Cortex of kidney (tissue), 1 donor: ENCODE measurements at places on chromosomes 5 and 9.

DNA sequence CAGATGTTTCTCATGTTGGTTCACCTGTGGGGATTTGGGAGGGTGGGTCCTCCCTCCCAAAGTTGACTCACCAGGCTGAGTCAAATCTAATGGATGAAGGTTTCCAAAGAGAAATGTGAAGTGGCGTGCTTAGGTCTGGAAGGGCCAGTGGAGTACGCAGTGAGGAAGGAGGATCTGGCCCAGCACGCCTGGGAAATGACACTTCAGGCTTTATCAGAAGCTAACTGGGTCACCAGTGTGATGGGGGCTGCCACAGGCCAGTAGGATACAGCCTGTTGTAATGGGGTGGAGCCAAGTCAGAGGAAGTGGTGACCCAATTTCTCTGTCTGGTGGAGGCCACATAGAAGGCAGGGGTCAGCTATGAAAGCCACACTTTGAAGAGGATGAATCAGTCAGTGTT, 18.0 kb downstream of the POLR1E start:
- no peak for DNase-seq

DNA sequence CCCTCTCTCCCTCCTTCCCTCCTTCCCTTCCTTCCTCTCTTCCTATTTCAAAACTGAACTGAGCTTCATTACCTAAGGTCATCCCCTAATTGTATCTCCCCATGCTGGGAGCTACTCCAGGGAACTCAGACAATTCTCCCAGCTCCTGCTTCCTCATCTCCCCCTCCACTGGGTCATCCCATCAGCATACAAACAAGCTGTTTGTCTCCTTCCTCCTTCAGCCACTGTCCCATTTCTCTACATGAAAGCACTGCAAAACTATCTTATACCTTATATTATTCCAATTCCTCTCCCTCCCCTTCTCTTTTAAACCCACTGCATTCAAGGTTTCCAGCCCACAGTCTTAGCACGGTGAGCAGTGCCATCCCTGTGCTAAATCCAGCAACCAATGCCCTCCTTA, 262.4 kb downstream of the AGTPBP1 start:
- DNase-seq: no peak

DNA sequence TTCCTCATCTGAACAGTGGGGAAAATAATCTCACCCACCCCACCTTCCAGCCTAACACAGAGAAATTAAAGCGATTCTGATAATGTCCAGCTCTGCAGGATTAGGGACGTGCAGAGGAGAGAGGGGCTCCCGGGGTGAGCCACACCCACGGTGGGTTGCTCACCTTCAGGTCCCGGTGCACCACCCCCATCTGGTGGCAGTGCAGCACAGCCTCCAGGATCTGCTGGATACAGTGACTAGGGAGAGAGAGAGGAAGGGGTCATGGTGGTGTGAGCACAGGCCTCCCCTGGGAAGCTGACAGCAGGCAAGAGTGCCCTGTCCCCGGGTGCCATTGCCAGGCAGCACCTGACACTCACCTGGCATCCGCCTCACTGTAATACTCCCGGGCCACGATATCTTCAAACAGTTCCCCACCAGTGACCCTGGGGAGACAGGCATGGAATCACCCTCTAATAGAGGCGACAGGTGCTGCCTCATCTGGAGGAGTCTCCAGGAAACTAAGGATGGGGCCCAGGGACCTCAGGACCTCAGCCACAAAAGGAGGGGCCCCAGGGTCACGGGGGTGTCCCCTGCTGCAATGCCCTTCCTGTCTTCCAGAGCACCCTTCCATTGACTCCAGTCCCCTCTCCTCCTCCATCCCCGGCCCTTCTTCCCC, 33.0 kb downstream of the CAMK2A start:
- no peak for DNase-seq

GRCh38 chr5:68873198-68873597, 220.6 kb upstream of the SLC30A5 start:
- no peak for DNase-seq

- no peak for DNase-seq
These were observed 34.9 kb upstream of the RPS23 start for GRCh38 chr5:82313016-82313415.

GRCh38 chr5:43075319-43076293, 35.5 kb upstream of the ANXA2R start:
- no peak for DNase-seq

GRCh38 chr5:149584121-149584520, 2.8 kb downstream of the ARHGEF37 start:
- no peak for DNase-seq

DNA sequence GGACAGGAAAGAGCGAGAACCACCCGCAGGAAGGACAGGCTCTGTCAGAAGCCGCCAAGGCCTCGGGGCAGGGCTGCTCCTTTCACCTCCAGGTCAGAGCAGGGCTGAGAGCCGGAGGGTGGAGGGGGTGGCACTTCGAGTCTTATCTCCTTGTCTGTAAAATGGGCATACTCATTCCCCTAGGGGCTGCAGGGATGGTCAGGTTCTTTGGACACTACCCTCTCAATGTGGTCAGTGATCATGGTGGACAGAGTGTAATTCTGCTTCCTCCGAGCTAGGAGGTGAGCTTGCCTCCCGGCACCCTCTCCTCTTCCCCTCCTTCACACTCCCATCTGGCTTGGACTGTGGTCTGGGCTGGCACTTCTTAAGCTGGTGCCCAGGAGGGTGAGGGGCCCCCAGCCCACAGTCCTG, 39.6 kb downstream of the RGS3 start:
- no peak for DNase-seq

GRCh38 chr5:101600614-101601013, 695.5 kb downstream of the SLCO4C1 start:
- DNase-seq: no peak

GRCh38 chr5:179342577-179342976, 2.7 kb downstream of the ADAMTS2 start:
- no peak for DNase-seq

- DNase-seq: no peak
These were observed 196.6 kb downstream of the PTTG1 start for GRCh38 chr5:160618286-160618685.

DNA sequence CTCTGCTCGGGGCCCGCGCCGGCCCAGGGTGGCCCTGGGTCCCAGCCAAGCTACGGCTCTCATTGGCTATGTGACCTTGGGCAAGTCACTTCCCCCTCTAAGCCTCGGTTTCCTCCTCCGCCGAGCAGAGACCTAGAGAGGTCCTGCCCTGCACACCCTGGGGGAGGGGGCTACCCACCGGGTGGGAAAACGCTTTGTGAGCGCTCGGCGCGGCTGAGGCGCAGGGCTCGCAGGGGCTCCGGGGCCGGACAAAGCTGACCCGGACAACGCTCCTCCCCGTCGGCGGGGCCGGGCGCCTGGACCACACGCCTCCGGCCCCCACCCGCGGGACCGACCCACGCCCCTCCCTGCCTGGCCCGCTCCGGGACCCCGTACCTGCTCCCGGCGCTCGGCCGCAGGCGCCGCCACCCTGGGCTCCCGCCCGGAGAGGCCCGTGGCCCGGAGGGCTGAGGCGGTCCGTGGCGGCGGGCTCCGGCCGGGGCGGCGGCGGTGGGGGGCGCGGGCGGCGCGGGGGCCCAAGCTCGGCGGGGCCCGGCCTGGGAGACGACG, 85.7 kb upstream of the MELK start:
- DNase-seq: no peak

DNA sequence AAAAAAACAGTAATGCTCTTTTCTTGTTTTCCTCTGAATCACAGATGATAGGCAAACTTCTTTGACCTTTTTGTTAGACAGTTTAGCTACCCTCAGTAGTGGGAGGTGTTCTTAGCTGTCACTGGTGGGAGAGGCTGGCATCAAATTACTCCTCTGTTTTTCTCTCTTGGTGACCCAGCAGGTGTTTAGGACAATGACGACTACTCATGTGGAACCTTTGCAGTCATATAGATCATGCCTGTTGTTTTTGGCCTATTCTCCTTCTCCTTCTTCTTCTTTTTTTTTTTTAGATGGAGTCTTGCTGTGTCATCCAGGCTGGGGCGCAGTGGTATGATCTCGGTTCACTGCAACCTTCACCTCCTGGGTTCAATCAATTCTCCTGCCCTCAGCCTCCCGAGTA, 15.4 kb upstream of the NPR2 start:
- DNase-seq: no peak

GRCh38 chr9:130327781-130328348, 62.3 kb downstream of the HMCN2 start:
- no peak for DNase-seq

DNA sequence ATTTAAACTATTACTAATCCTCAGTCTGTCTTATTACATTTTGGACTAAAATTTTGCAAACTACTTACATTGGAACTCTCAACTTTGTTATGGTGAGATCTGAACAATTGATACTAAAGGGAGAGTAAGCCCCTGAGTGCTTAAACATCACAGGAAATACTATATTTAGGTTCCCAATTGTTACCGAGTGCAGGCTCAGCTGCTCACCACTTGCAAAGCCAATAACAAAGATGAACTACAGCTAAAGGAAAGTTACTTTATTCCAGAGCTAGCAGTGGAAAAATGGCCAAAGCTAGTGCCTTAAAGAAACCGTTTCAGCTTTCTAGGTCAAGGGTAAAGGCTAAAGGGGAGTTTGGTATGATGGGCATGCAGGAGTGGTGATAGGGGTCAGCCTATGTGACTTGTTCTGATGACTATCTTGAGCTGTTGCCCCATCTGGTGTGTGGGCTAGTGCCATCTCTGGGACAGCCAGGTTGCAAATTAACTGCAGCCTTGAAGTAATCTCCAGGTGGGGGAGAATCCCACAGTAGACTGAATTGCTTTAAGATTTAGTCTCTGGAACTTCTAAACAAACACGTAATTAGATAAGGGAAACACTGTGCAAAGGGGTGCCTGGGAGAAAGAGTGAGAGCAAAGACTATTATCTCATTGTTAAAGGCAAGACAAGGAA, 7.8 kb upstream of the NDUFB6 start:
- DNase-seq: no peak

DNA sequence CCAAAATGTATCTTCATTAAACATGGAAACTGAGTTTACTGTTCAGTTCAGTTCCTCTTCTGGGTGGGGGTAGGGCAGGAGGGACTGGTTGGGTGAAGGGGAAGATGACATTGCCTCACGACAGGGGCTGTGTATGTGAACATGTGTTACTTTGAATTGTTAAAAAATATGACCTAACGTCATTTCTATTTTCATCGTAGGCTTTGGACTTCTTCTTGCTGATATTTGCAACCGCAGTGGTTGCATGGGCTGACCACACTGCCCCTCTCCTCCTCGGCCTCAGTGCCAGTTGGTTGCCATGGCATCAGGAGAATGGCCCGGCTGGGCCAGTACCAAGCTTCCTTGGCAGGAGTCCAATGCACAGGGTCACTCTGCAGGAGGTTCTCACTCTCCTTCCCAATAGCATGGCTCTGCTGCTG, 41.5 kb downstream of the HACD4 start:
- no peak for DNase-seq

DNA sequence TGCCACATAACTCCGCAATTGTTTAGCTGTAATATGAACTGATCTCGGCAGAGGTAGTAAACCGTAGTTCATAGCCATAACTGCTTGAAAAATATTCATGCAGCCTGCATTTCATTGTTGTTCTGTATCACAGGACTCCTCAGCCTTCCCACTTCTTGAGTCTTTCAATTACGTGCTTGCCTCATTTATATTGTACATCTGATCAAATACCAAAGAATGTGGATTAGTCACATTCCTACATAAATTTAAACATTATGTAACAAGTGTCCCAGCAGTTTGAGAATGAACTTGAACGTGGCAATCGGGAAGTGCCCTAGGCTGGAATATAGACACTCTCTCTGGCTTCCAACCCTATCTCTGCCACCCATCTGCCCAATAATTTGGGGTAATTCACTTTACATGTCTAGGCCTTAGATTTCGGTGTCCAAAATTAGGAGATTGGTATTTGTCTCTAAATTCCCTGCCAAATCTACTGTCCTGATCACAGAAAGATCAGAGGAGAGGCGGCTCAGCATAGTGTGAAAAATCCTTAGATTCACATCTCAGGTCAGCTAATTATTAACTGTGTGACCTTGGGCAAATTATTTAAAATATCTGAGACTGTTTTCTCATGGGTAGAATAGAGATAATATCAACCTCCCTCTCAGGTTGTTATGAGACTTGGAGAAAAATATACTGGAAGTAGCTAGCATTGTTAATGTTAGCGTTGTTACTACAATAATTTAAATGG, 215.1 kb upstream of the RFX3 start:
- no peak for DNase-seq

- no peak for DNase-seq
These were observed 943 bp downstream of the NOP16 start for GRCh38 chr5:176387384-176387925.

DNA sequence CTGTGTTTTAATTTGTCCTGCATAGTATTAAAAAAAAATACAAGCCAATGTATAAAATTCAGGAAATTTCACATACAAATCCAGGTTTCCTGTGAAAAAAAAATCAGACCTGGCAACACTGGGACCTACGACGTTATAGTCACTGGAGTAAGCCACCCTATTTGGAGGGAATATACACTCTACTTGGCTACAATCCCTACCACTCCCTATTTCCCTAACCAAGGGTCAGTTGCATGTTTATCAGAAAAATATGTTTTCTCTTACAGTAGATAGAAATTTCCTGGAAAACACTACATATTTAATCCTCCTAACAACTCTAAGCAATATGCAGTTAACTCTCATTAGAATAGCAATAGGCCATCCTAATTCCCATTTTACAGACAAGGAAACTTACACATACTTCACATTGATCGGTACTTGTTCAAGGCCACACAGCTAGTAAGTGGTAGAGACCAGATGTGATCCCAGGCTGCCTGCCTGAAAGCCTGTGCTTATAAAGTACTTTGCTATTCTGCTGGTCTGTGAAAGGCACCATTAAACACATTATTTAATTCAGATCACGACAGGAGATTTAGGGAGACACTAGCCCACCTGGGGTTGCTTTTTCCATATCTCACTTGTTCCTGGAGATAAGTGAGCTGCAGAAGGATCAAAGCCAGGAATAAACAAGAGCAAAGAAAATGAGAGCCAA, 70.8 kb downstream of the MFAP3 start:
- DNase-seq: no peak
